ENCODE measurements at places on chromosomes 6 and 20.

- DNase-seq = no peak
Observed at GRCh38 chr6:143647732-143648131, 30.0 kb upstream of the PHACTR2 start.

- no peak for DNase-seq
Observed at GRCh38 chr6:142803495-142804058, 141.4 kb downstream of the HIVEP2 start.

DNA sequence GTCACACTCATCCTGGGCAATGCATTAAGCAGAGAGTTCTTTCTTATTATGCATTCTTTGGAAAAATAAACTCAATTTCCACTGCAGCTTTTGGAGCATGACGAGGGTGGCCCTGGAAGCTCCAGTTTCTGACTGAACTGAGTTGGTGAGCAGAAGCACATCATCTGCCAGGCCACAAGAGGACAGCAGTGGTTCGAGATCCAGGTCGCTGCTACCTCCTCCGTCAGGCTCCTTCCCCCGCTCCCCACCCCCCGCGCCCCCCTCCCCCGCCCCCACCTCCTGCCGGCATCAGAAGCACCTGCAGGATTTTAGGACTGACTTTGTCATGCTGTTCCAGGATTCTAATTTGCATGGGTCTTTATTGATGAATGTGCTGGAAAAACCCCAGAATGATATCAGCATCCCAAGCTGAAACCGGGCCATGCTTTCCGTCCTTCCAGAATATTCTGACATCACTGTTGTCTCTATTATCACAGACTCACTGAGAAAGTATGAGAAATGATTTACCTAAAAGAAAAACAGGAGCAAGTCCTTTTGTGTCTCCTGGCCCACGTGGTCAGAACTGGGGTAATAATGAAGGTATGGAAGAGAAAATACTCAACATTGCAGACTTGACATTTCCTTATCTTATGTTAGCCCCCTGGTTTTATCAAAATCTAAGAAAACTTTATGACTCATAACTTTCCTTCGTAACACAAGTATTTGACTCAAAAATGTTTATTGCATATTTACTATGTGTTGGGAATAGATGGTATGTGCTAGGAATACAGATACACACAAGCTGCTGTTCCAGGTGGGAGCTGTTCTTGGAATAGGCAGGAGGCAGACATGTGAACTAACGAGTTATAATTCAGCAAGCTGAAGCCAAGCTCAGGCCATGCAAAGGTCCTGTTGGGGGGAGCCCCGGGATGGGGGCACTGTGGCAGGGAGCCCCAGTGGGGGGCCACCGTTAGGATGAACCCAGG lies 220.2 kb upstream of the EXOC2 start:
- DNase-seq = no peak

- no peak for DNase-seq
Observed at GRCh38 chr6:14542670-14543366, 425.2 kb downstream of the CD83 start.

GRCh38 chr6:132234356-132234755 lies 166.9 kb downstream of the MOXD1 start:
- no peak for DNase-seq

- no peak for DNase-seq
Observed at GRCh38 chr6:71403422-71404134, 115.0 kb downstream of the OGFRL1 start.

DNA sequence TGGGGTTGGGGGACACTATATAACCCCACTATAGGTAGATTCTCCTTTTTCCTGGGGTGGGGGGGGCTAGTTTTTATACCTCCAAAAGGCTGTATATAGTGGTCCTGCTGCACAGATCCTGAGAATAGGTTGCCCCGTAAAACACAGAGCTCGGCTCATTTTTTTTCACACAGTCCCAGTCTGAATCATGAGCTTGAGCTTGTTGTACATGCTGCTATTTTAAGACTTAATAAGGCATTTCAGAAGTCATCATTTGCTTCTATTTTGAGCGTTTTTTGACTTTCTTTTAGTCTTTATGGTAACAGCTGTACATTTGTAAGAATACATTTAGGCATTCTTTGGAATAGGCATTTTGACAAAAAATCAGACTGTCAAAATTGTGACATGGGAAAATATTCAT lies 30.5 kb downstream of the SLC9A8 start:
- DNase-seq = no peak

- DNase-seq = no peak
Observed at GRCh38 chr6:51901766-51902764, 185.3 kb downstream of the PKHD1 start.

GRCh38 chr6:1611572-1612298 lies 2.0 kb downstream of the FOXC1 start:
- no peak for DNase-seq

GRCh38 chr6:142871910-142872331 lies 73.1 kb downstream of the HIVEP2 start:
- peak; percentile 34 for DNase-seq

- no peak for DNase-seq
Observed at GRCh38 chr20:38828514-38829295, 23.2 kb downstream of the PPP1R16B start.

All from activated T-helper 1 cell treated with Interleukin-2 at 50 U/mL for 16 hours (primary cell).